ENCODE measurements at places on chromosomes 3 and 15.

DNA sequence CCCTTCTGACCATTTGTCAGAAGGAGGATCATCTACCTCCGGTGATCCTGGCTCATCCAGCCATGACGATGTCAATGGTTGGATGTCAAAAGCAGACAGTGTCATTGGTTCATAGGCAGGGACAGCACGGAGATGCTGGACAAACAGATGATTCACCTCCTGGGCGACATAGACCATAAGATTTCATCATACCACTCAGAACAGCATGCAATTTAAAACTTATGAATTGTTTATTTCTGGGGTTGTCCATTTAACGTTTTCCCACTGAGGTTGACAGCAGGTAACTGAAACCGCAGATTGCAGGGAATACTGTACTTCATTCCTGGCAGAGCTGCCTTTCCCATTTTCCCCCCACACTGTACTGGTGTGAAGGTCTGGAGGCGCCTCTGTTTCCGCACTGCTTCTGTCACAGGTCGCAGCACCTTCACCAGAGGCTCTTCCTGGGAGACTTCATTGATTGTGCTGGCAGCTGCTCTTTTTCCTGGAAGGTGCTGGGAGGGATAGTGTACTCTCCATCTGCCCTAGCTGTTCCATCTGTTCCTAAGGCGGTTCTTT lies 32.5 kb upstream of the TMOD3 start:
- DNase-seq = no peak

DNA sequence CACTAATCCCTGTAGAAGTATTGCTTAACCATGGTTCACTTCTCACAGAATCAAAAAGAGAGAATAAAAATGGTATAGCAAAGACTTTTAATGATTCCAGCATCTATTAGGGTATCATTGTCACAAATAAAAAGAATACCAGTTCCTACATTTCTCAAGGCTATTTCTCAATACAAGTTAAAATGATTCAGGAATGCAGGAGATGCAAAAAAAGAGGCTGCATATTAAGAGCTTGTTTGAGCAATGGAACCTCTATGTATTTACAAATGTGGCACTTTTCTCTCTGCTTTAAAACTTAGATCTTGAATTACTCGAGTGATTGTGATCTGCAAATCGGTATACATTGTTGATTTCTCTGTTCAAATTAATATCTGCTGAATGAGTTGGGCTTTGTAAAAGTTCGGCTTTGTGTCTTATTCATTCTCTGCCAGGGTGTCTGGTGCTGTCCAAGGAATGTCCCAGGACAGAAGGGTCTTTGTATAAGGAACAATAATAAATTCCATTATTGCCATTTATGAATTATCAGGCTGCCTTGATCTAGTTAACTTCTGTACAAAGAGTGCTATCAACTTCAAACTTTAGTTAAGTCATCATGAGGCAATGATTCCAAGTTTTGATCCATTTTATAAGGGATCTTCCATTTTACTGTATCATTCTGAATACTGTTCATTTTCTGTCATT lies 364.2 kb downstream of the RBMS3 start:
- no peak for DNase-seq

- no peak for DNase-seq
These were observed 377.1 kb downstream of the VPS13C start for GRCh38 chr15:61682891-61683735.

DNA sequence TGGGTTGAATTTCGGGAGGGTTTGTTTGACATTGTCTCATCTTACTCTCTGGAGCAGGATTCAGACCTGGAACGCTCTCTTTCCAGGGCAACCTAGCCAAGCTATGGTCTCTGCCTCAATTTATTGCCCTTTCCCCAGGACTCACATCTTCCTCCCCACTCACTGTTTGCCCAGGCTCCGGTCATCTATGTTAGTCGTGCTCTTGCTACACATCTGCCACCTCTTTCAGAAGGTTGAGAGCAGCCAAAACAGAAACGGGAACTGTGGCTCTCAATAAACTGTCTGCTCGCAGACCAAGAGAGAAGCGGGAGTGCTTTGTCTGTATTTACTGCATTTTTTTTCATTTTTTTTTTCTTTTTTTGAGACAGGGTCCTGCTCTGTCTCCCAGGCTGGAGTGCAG lies 81.6 kb downstream of the ST6GAL1 start:
- no peak for DNase-seq

GRCh38 chr3:170154084-170154483 lies 27.4 kb downstream of the PHC3 start:
- DNase-seq = no peak

- DNase-seq = no peak
These were observed 268.8 kb upstream of the TBL1XR1 start for GRCh38 chr3:177466074-177466473.

DNA sequence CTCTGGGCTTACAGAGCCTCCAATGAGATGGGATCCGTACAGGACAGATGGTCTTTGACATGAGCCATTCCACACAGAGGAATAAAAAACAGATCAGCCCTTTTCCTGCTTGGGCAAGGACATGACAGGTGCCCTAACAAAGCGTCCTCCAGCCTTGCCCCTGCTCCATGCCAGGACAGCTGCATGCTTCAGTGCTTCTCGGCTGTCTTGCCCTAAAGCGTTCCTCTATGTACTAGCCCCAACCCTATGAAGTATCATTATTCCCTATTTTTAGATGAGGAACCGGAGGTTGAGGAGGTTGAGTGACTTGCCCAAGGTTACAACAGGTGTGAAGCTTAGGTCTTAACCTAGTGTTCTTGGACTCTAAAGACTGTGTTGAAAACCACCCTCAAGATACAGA lies 10.5 kb downstream of the POMGNT2 start:
- no peak for DNase-seq

GRCh38 chr3:17724122-17724521 lies 18.3 kb downstream of the TBC1D5 start:
- DNase-seq = no peak
